Skeletal muscle cell (primary cell): ENCODE measurements at places on chromosomes 6 and 20.

GRCh38 chr6:166308769-166309589, 787 bp upstream of the PRR18 start:
- no peak for DNase-seq

DNA sequence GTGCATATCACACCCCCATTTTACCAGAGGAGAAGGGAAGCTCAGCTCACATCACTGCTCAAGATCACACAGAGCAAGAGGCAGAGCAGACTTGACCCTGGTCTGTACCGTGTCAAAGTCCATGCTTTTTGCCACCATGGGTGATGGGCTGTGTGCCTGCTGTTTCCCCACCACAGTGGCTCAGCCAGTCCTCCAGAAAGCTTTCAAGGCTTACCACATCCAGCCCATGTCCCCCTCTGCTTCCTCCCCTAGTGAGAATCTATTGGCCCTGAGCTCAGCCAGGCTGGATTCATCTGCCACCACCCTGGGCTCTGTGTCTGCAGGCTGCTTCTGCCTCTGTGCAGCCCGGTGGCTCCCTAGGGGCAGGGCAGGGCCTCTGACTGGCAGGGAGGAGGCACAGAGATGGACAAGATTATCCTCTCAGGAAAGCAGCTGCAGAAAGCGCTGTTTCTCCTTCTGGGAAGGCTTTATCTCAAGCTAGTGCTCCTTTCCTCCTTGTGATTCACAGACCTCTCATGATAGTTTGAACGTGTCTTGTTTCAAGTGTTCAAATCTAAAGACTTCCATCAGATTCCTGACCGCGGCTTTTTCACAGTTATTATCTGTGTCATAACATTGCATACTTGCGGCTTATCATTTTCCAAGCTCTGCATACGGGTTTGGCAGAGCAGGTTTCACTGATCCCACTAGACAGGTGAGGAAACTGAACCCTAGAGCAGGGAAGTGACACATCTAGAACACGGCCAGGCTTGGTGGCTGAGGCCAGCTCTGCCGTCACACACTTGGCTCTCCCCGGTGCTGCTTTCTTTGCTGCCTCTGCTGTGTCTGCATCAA, 37.4 kb downstream of the VEGFA start:
- DNase-seq = no peak

DNA sequence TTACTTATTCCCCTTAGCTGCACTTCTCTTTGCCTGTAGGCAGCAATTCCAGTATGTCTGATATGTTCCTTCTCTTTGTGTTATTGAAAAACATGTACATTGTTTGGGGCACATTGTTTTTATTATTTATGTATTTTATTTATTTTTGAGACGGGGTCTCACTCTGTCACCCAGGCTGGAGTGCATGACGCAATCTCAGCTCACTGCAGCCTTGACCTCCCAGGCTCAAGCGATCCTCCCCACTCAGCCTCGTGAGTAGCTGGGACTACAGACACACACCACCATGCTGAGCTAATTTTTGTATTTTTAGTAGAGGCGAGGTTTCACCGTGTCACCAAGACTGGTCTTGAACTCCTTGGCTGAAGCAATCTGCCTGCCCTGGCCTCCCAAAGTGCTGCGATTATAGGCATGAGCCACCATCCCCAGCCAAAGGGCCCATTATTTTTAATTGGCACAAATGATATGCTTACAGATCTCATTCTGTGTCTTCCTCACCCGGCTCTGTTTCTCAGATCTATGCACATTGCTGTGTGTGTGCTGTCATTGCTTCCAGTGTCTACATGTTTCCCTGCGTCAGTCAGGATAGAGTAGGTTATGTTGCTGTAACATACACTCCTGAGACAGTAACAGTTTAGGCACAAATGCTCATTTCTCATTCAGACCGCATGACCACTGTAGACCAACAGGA, 54.1 kb upstream of the NELFCD start:
- no peak for DNase-seq

DNA sequence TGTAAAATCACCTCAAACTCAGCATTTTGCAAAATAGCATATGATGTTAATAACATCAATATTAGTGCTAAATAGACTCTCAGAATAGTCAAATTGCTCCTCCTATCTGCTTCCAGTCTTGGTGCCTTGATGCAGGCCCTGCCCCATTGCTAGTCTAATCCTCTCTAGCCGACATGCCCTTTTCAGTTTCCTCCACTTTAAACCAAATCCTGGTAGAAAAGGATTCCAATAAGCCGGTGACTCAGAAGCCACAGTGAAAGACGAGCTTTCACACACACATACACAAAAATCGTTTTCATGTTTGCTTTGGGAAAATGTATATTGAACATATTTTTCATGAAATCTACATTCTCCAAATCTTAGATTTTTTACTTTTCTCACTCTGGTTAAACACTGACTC, 203.1 kb downstream of the LMBRD1 start:
- no peak for DNase-seq

- no peak for DNase-seq
These were observed 8.7 kb downstream of the BFSP1 start for GRCh38 chr20:17522528-17522927.

- DNase-seq = peak; percentile 15
These were observed 105.5 kb downstream of the HUS1B start for GRCh38 chr6:551405-551804.

- DNase-seq = no peak
These were observed 67.5 kb downstream of the INSM1 start for GRCh38 chr20:20435453-20435852.

DNA sequence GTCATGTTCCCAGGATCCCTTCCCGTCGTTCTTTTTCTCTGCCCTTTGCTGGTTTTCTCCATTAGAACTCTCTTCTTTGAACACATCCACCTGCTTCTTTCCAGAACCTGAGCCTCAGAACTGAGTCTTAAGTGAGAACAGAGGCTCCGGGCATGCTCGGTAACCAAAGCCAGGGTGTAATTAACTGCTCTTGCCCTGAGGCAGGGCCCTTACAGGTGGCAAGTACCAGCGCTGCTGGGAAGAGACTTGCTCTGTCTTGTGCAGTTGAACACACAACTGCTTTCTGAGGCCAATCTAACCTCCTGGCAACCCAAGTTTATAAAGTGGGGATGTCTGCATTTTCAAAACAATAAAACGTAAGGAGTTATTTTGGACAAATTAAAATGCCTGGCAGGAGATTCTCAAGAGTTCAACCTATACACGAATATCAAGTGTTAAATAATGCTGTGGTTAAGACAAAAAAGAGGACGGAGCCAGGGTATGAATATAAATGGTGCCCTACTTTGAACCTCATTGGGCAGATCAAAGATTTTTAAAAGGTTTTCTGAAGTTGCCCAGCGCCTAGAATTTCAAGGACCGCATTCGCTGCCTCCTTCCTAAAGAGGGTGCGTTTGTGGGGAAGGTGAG, 12.4 kb upstream of the DEK start:
- no peak for DNase-seq

DNA sequence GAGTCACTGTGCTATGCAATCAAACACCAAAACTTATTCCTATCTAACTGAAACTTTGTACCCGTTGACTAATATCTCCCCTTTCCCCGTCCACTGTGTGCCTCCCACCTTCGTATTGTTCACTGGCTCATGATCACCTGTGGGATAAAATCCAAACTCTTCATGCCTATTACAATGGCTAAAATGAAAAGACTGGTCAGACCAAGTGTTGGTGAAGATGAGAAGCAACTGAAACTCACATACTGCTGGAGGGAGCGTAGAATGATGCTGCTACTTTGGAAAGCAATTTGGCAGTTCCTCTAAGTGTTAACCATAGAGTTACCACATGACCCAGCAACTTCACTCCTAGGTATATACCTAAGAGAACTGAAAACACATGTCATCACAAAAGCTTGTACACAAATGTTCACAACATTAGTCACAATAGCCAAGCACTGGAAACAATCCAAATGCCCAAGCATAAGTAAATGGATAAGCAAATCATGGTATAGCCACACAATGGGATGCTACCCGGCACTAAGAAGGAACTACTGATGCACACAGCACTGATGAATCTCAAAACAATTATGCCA, 13.1 kb downstream of the RPS10 start:
- DNase-seq = no peak

DNA sequence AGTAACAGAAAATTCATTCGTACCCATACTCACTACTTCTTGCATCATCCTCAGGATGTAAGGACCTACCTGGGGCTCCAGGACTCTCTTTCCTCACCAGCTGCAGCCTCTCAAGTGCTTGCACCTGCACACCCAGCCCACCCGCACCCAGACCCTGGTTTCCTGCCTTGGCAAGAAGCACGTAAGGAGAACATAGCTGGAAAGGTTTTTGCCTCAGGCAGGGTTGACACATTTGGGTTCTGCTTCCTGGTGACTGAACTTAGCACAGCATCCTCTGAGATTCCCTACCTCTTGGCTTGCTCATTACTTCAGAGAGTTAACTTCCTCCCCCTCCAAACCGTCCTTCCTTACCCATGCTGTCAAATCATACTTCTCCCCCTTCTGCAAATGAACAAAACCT, 556.9 kb downstream of the CD83 start:
- no peak for DNase-seq
